ENCODE measurements at places on chromosomes 2 and 18.

- no peak for DNase-seq
Observed at GRCh38 chr2:67666386-67667053, 269.4 kb downstream of the ETAA1 start.

DNA sequence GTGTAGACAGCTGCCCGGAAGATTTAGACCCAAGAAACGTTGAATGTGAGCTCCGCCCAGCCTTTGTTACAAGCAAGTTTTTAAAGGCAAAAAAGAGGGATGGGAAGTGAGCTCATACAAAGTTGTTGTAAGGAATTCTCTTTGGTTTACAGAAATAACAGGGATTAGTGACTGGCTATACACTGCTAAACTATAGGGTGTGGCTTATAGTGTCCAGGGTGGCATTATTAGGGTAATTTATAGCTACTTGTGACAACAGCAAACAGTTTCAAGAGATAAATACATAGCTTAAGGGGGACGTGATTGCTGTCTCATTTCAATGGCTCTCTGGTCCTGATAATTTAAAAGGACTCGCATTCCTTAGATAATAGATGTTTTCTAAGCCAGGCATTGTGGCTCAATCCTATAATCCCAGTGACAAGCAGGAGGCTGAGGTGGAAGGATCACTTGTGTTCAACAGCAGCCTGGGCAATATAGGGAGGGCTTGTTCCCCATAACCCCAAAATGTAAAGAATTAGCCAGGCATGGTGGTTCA, 66.5 kb upstream of the TGIF1 start:
- DNase-seq, result no peak

DNA sequence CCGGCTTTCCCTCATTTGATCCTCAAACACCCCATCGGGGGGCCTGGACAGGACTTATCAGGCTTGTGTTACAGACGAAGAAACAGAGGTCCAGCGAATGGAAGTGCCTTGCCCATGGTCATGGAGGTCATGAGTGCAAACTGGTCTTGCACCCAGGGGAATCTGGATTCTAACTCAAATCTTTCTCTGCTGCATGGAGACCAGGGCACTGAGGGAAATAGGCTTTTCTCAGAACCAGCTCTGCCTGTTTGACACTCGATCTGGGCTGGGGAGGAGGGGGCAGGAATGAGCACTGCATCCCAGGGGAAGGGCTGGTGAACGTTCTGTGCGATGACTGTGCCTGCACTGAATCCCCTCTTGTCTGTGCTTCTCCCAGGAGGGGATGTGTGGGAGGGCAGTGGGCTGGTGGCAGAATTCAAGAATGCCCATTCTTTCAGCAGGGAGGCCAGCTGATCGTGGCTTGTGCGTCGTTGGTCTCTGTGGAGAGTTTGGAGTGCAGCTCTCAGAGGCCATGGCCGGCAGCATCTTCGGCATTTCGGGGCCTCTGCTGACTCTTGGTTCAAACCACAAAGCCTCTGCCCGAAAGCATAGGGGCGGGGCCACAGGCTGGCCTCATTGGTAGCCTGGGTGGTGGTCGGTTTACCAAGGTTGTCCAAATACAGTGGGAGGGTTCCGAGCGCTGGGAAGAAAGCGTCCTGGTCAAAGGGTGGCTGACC, 171.6 kb downstream of the DDX1 start:
- DNase-seq, result no peak

DNA sequence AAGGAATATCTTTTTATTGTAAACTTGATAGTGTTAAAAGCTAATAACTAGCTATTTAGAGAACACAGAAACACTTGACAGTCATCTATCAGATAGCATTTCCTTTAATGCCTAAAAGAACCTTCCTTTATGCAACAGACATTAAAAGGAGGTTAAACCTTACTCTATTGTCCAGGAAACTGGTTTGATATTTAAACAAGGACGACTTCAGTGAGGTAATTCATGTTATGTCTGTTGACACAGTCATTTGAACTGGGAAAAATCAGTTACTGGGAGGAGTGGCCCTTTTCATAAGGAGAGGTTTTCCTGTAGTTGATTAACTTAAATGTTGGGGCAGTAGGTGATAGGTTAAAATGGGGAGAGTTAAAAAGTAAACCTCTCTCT, 6.7 kb downstream of the TGIF1 start:
- DNase-seq, result no peak

DNA sequence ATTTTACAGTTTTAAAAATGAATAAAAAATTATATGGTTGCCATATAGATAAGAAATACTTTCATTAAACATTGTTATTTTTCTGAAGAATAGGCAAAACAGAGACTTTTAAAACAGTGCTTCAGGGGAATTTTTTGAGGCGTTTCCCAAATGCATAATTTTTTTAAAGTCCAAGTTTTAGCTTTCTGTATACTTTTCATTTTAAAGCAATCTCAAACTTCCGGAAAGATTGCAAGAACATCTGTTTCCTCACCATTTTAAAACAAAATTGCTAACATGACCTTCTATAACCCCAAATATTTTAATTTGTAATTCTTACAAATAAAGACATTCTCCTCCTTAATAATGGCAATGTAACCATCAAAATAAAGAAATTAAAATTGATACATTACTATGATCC, 15.1 kb upstream of the MBD2 start:
- DNase-seq, result no peak

- DNase-seq, result no peak
Observed at GRCh38 chr2:179724403-179724802, 137.0 kb downstream of the ZNF385B start.

DNA sequence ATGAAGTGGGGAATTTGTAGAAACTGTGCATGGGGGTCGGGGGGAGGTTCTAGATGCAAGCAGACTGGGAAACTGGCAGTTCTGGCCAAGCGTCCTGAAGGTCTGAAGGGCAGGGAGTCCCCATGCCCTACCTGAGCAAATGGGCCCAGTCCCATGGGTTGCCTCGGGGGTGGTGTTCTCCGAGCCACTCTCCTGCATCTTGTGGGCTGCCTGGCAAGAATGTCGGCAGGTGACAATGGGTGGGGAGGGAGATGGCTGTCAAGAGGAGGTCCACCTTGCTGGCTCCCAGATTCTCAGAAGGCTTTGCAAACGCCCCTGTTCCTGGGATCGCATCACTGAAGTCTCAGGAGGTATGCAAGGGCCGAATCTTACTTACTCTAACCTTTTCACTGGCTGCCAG, 21.3 kb downstream of the INHBB start:
- DNase-seq, result no peak
